ENCODE measurements at places on chromosomes 12 and 14.

- no peak for DNase-seq
These were observed 48.8 kb upstream of the CORO1C start for GRCh38 chr12:108779998-108780688.

DNA sequence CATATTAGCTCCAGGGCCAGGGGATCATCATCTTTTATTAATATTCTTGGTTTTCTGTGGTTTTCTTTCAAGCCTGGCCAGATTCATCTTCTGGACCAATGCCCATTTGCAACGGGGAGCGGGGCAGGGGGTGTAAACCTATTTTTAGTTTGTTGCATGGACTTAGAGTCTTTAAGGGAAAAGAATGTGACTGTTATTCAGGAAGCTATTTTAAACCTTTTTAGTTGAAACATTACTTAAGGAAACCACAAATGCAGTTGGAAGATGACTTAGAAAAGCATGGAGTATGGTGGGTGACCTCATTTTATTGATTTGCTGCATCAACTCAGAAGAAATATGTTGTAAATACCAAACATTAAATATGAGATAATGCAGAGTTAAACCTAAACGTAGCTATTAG lies 368.4 kb upstream of the E2F7 start:
- no peak for DNase-seq

GRCh38 chr12:25156061-25156460 lies 38.9 kb downstream of the DNAI7 start:
- no peak for DNase-seq

- no peak for DNase-seq
These were observed 74.6 kb upstream of the CEP83 start for GRCh38 chr12:94534278-94534677.

GRCh38 chr12:68231229-68231628 lies 5.6 kb upstream of the IL26 start:
- DNase-seq = no peak

DNA sequence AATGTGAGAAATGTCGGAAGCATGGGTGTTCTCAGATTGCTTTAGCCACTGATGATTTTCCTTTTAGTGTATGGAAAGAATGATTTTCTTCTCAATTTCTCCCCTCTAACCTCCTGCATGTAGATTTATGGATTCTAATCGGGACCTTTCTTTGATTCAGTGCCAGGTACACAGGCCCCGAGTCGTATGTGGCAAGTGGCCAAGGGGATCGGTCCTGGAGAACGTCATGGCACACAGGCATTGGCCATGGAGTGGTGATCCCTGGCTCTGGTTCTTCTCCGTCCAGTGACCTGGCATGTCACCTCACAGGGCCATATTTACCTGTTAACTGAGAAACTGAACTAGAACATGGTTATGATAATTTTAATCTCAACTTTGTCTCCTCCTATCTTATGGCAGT lies 58.1 kb downstream of the ETV6 start:
- no peak for DNase-seq

- DNase-seq = no peak
These were observed 1098.7 kb downstream of the BCL11B start for GRCh38 chr14:98173305-98173704.

GRCh38 chr14:23864259-23864658 lies 89.3 kb upstream of the DHRS4 start:
- no peak for DNase-seq

DNA sequence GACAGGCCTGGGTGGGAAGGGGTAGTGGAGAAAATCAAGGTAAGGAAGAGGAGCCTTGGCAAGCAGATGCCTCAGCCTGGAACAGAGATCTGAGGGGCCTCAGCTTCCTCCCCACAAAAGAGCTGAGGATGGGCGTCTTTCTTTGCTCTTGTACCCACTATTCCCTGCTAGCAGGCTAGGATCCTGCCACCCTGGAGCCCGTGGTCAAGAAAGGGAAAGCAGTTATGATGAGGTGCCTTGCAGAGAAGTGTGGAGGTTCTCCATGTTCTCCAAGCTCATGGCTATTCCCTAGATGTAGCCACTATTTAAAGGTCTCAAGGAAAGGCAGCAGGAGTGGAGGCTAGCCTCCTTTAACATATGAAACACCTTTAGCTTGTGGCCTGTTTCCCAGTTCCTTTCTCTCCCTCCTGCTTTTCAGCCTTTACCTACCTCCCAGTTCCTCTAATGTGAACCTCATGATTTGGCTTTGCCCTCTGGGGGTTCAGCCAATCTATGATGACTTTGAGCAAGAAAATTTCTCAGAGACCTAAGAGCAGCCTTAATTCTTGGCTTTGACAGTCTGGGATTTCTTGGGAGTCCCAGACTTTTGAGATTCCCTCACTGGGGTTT lies 1.1 kb downstream of the IKZF4 start:
- DNase-seq = no peak
